ENCODE measurements at places on chromosomes 5 and 9.

DNA sequence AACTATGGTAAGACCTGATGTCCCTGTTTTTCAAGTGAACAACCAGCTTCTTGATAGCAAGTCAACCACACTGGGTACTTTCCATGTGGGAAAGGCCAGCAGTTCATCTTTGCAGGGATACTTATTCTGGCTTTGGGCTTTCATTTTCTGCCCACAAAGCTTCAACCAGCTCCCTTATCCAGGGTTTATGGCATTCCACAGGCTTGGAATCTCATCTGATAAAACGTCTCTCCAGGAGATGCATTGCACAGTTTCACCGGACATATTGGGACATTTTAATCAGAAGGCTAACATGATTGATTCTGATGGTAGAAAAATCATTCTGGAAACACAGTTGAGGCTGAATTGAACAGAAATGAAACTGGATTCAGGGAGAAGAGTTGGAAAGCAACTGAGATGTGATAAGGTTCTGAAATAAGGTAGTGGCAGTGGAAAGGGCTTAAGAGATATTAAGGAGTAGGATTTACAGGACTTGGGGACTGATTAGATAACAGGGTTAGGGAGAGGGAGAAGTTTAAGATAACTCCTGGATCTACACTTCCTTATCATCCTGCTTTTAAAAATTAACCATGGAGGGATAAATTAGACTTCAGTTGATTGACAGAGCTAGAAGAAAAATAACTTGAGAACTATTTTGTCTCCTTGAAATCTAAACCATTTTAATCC, 195.8 kb upstream of the FBXL7 start:
- no peak for DNase-seq

GRCh38 chr9:112971415-112971814, 40.6 kb downstream of the ZNF883 start:
- no peak for DNase-seq

DNA sequence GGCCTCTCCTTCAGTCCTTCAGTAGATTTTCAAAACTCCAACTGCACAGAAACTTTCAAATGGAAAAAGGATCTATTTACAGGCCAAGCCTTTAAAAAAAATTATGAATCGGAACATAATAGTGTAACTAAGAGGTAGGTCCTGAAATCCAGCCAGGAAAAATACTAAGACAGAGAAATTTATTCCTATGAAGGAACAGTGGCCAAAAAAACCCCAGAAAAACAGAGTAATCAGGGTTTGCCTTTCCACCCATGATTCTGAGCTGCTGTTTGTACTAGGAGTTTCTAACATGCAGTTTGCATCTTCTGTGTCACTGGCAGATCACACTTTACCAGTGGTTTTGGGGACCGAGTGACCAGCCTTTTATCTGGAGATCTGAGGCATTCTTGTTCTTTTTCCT, 93.1 kb upstream of the TMED7 start:
- no peak for DNase-seq

GRCh38 chr5:95670568-95670967, 12.2 kb downstream of the SPATA9 start:
- DNase-seq: no peak

- DNase-seq: no peak
Measured at GRCh38 chr5:154840435-154841272, 9.7 kb downstream of the FAXDC2 start.

Measured in natural killer cell treated with Interleukin-12 subunit alpha and Interleukin-12 subunit beta and Interleukin-15 and Interleukin-18, amount 100 ng/mL, for 72 hours (primary cell).